ENCODE measurements at places on chromosomes 16 and 17. TPM values are rescaled to one million over a fixed set of nuclear protein-coding genes. Genes with fewer than 3 reads are reported as not detected.

DNA sequence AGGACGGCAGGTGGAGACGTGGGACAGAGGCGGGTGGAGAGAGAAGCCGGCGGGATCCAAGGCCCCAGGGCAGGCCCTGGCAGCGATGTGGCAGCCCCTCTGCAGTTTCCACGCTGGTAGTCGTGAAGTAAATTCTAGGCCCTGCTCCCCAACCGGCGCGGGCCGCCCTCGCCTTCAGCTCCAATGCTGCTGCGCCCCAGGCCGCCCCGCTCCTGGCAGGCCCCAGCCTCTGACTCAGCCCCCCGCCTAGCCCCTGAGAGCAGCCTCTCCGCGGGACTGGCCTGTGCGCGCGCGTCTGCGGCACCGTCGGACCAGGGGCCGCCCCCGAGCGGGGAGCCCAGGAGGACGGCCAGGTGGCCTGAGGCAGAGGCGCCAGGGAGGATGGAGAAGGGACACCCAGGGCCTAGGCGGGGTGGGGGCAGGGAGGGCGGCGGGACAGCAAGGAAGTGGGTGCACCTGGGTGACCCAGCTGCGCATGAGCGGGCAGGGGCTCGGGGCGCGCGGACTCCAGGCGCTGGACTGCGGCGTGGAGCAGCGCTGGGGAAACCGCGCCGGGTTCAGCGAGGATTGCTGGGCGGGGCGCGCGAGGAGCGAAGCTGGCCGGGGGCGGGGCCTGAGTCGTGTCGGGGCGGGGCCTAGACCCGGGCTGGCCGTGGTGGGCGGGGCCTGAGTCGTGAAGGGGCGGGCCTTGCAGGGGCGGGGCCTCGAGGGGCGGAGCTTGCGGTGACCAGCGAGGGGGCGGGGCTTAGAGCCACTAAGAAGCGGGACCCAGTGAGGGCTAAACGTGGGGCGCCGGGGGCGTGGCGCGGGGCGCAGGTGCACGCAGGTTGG is 29.6 kb downstream of the ZNF778 start:
- no peaks in the 10 kb centered on the region for H3K27me3 ChIP-seq
- peak overlapping the region; percentile 26 for H3K27ac ChIP-seq
- H3K36me3 ChIP-seq = no peaks in the 10 kb centered on the region
- H3K4me3 ChIP-seq = peak overlapping the region; percentile 61

GRCh38 chr17:19531780-19532501 is 1.7 kb upstream of the SLC47A1 start:
- no peak for DNase-seq
- no peaks in the 10 kb centered on the region for H3K36me3 ChIP-seq
- H3K4me3 ChIP-seq = no peak overlapping the region
- H3K27ac ChIP-seq = no peak overlapping the region
- H3K4me1 ChIP-seq = no peaks in the 10 kb centered on the region

- DNase-seq = no peak
- no peak overlapping the region for H3K4me3 ChIP-seq
- no peak overlapping the region for H3K27ac ChIP-seq
- H3K27me3 ChIP-seq = no peaks in the 10 kb centered on the region
- H3K36me3 ChIP-seq = no peaks in the 10 kb centered on the region
Measured at GRCh38 chr16:63602206-63602927, 1519.5 kb downstream of the CDH11 start.

- H3K4me1 ChIP-seq = peaks cover 2% of the 10 kb centered on the region
- H3K4me3 ChIP-seq = no peak overlapping the region
- no peak for DNase-seq
- no peaks in the 10 kb centered on the region for H3K36me3 ChIP-seq
Measured at GRCh38 chr17:41347869-41348760, 2.5 kb downstream of the KRT33A start.

GRCh38 chr16:14346278-14347142 is 275.4 kb downstream of the MRTFB start:
- no peak overlapping the region for H3K27ac ChIP-seq
- no peak for DNase-seq
- no peaks in the 10 kb centered on the region for H3K4me1 ChIP-seq
- no peak overlapping the region for H3K4me3 ChIP-seq
- H3K27me3 ChIP-seq = no peaks in the 10 kb centered on the region
- no peaks in the 10 kb centered on the region for H3K36me3 ChIP-seq

- no peaks in the 10 kb centered on the region for H3K4me1 ChIP-seq
- H3K27ac ChIP-seq = no peak overlapping the region
- no peak overlapping the region for H3K4me3 ChIP-seq
- H3K27me3 ChIP-seq = no peaks in the 10 kb centered on the region
- DNase-seq = no peak
Measured at GRCh38 chr17:73430848-73431247, 119.0 kb upstream of the CDC42EP4 start.

GRCh38 chr17:66221755-66222530 is 7.3 kb downstream of the APOH start:
- H3K27ac ChIP-seq = no peak overlapping the region
- no peak for DNase-seq
- peaks cover 19% of the 10 kb centered on the region for H3K27me3 ChIP-seq
- no peaks in the 10 kb centered on the region for H3K36me3 ChIP-seq
- no peaks in the 10 kb centered on the region for H3K4me1 ChIP-seq
- H3K4me3 ChIP-seq = no peak overlapping the region

GRCh38 chr16:8585857-8586256 is 4.5 kb downstream of the TMEM114 start:
- peaks cover 32% of the 10 kb centered on the region for H3K27me3 ChIP-seq
- H3K4me3 ChIP-seq = no peak overlapping the region
- H3K27ac ChIP-seq = no peak overlapping the region

GRCh38 chr16:2212362-2213324 is 2.0 kb upstream of the BRICD5 start:
- no peak overlapping the region for H3K27ac ChIP-seq
- H3K4me1 ChIP-seq = peaks cover 7% of the 10 kb centered on the region
- H3K4me3 ChIP-seq = no peak overlapping the region
- peaks cover 19% of the 10 kb centered on the region for H3K36me3 ChIP-seq
- H3K27me3 ChIP-seq = no peaks in the 10 kb centered on the region

DNA sequence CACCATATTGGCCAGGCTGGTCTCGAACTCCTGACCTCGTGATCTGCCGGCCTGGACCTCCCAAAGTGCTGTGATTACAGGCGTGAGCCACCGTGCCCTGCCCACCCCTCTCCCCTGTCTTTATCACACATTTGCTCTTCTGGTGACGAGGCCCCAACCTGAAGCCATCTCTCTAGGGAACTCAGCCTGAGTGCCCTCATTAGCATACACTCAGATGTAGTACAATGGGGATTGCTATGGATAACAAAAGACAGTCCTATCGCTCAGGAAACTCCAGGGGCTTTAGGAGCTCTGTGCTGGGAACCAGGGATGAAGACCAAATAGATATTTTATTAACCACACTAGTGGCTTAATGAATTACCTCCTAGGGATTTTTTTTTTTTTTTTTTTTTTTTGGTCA is 100.7 kb downstream of the MARF1 start:
- 0 out of 2 replicates have a peak, but pooled peaks cover 1% of the 10 kb centered on the region for H3K4me1 ChIP-seq
- H3K4me3 ChIP-seq = no peak overlapping the region
- H3K36me3 ChIP-seq = no peaks in the 10 kb centered on the region
- H3K27me3 ChIP-seq = no peaks in the 10 kb centered on the region

DNA sequence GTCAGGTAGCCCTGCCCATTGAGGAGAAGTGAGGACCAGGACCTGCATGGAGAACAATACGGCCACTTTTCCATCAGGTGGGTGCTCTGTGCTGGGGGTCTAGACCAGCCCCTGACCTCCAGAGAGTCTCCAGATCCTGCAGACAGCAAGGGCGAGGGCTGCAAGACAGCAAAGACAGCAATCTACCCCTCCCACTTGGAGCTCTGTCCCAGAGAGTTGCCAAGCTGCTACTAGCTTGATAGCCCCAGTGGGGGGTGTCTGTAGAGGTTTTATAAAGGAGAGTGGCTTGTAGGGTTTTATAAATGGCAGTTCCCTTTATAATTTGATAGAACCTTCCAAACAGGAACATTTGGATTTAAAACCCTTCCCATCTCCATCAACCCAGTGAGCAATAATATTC is 16.7 kb upstream of the SLFN11 start:
- no peaks in the 10 kb centered on the region for H3K36me3 ChIP-seq
- no peak overlapping the region for H3K4me3 ChIP-seq
- no peaks in the 10 kb centered on the region for H3K27me3 ChIP-seq
- no peaks in the 10 kb centered on the region for H3K4me1 ChIP-seq
- H3K27ac ChIP-seq = no peak overlapping the region

- peaks cover 8% of the 10 kb centered on the region for H3K36me3 ChIP-seq
- no peak overlapping the region for H3K4me3 ChIP-seq
- DNase-seq = peak; percentile 69
- H3K4me1 ChIP-seq = peaks cover 37% of the 10 kb centered on the region
Measured at GRCh38 chr16:2160915-2161551, 5.5 kb downstream of the TRAF7 start.

GRCh38 chr16:11539641-11540050 is 47.1 kb downstream of the LITAF start:
- H3K27me3 ChIP-seq = no peaks in the 10 kb centered on the region
- H3K36me3 ChIP-seq = no peaks in the 10 kb centered on the region
- no peak overlapping the region for H3K27ac ChIP-seq
- H3K4me3 ChIP-seq = no peak overlapping the region
- H3K4me1 ChIP-seq = no peaks in the 10 kb centered on the region
- DNase-seq = no peak

DNA sequence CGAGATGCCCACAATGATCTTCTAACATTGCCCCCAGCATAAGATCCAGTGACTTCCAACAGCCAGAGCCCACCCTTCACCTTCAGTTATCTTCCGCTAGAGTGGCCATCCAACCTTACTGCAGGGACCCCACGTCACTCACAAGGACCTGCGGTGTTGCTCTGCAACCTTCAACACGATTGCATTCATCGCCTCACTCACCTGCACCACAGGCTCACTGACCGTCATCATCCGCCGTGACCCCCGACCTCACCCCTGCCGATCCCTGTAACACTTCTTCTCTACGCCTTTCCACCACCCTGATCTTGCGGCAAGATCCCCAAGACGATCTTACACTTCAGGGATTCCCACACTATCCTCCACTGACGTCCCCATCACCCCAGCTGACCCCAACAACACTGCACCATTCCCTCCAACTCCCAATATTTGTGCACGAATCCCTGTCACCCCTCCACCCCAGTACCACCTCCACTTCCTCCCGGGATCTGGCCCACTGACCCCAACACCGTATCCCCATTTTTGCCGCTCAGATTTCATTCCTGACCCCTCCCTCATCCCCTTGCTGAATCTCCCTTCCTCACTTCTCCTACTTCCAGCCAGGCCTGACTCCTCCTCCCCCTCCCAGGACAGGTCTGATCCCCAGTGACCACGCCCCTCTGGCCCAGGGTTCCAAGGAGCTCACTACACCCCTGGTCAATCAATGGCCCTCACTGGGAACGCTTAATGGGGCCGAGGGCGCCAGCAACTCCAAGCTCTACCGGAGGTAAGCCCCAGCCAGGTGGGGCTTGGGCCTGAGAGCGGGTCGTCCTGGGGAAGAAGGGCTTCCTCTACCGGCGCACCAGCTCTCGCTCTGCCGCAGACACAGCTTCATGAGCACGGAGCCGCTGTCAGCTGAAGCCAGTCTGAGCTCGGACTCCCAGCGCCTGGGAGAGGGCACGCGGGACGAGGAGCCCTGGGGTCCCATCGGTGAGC is 7.6 kb downstream of the RUNDC3A start:
- H3K27ac ChIP-seq = no peak overlapping the region
- peaks cover 53% of the 10 kb centered on the region for H3K27me3 ChIP-seq
- H3K36me3 ChIP-seq = peaks cover 12% of the 10 kb centered on the region
- no peak for DNase-seq

DNA sequence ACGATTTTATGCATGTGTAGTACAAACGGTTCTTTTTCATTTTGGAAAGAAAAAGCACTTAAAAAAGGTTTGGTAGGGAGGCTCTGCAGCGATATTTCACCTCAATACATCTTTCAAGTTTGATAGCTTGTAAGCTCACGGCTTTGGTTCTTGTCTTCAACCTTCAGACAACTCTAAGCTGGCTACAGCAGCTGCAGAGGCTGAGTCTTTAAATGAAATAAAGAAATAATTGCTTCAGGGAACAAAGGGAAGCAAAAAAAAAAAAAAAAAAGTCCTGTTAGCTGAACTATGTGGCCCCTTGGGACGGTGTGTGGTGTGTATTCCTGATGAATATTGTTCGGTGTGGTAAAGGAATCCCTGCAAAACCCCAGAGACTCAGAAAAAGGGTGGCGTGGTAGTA is 265.1 kb downstream of the NTN1 start:
- DNase-seq = no peak
- H3K4me1 ChIP-seq = peaks cover 4% of the 10 kb centered on the region
- no peaks in the 10 kb centered on the region for H3K27me3 ChIP-seq

- no peaks in the 10 kb centered on the region for H3K27me3 ChIP-seq
- H3K4me1 ChIP-seq = peaks cover 3% of the 10 kb centered on the region
- H3K27ac ChIP-seq = no peak overlapping the region
Measured at GRCh38 chr17:12242345-12242954, 221.8 kb downstream of the MAP2K4 start.

GRCh38 chr16:72644911-72645310 is 403.0 kb downstream of the ZFHX3 start:
- no peak overlapping the region for H3K4me3 ChIP-seq
- no peaks in the 10 kb centered on the region for H3K36me3 ChIP-seq
- H3K27me3 ChIP-seq = no peaks in the 10 kb centered on the region
- no peak overlapping the region for H3K27ac ChIP-seq
- no peaks in the 10 kb centered on the region for H3K4me1 ChIP-seq

GRCh38 chr17:67855504-67856324 is 30.4 kb downstream of the BPTF start:
- peaks cover 2% of the 10 kb centered on the region for H3K4me1 ChIP-seq
- peaks cover 10% of the 10 kb centered on the region for H3K36me3 ChIP-seq
- H3K27me3 ChIP-seq = no peaks in the 10 kb centered on the region
- H3K4me3 ChIP-seq = no peak overlapping the region

- H3K4me1 ChIP-seq = no peaks in the 10 kb centered on the region
- H3K36me3 ChIP-seq = no peaks in the 10 kb centered on the region
- no peak for DNase-seq
- H3K4me3 ChIP-seq = peak overlapping the region; percentile 57
Measured at GRCh38 chr17:46771561-46772474, 46.7 kb downstream of the WNT3 start.

- H3K27me3 ChIP-seq = no peaks in the 10 kb centered on the region
- DNase-seq = no peak
- no peaks in the 10 kb centered on the region for H3K4me1 ChIP-seq
- no peak overlapping the region for H3K27ac ChIP-seq
- H3K4me3 ChIP-seq = no peak overlapping the region
Measured at GRCh38 chr17:70608193-70608592, 438.9 kb downstream of the KCNJ2 start.

- DNase-seq = no peak
- no peaks in the 10 kb centered on the region for H3K27me3 ChIP-seq
- H3K4me1 ChIP-seq = peaks cover 9% of the 10 kb centered on the region
- H3K36me3 ChIP-seq = peaks cover 6% of the 10 kb centered on the region
- H3K4me3 ChIP-seq = no peak overlapping the region
- no peak overlapping the region for H3K27ac ChIP-seq
Measured at GRCh38 chr17:63289931-63290330, 156.2 kb downstream of the CYB561 start.

- no peak overlapping the region for H3K4me3 ChIP-seq
- H3K27me3 ChIP-seq = no peaks in the 10 kb centered on the region
- no peaks in the 10 kb centered on the region for H3K4me1 ChIP-seq
- no peak for DNase-seq
- no peak overlapping the region for H3K27ac ChIP-seq
- no peaks in the 10 kb centered on the region for H3K36me3 ChIP-seq
Measured at GRCh38 chr16:79714440-79714839, 113.9 kb upstream of the MAF start.

GRCh38 chr17:65434878-65435277 is 126.6 kb downstream of the AXIN2 start:
- no peaks in the 10 kb centered on the region for H3K4me1 ChIP-seq
- H3K36me3 ChIP-seq = no peaks in the 10 kb centered on the region
- H3K27me3 ChIP-seq = peaks cover 12% of the 10 kb centered on the region
- no peak overlapping the region for H3K4me3 ChIP-seq
- DNase-seq = no peak

Gene LHX1
- not detected for total RNA-seq

Gene HASPIN
- total RNA-seq = 3.9 TPM

Gene ZKSCAN2
- total RNA-seq = 4.7 TPM

Gene TSPOAP1
- total RNA-seq = 0.90 TPM

Gene CES5A
- total RNA-seq = not detected

Gene IGF2BP1
- total RNA-seq = 11.9 TPM

Gene CA7
- not detected for total RNA-seq
